ENCODE measurements at places on chromosomes 6 and 20.

DNA sequence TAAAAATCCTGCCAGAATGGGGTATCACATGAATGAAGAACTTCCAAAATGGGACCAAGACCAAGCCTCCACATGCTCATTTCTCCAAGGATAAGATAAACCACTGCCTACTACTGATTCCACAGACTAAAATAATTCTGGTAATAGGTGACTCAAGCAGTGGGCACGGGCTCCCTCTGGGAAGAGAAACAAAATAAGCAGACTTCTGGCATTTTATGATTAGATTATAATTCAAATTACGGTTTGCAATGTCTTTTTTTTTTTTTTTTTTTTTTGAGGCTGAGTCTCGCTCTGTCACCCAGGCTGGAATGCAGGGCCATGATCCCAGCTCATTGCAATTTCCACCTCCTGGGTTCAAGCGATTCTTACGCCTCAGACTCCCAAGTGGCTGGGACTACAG, 16.0 kb downstream of the UQCC1 start:
- DNase-seq: no peak

- DNase-seq: no peak
These were observed 51.9 kb upstream of the EXOC2 start for GRCh38 chr6:744666-745353.

GRCh38 chr6:154414021-154414813, 57.6 kb upstream of the IPCEF1 start:
- DNase-seq: no peak

DNA sequence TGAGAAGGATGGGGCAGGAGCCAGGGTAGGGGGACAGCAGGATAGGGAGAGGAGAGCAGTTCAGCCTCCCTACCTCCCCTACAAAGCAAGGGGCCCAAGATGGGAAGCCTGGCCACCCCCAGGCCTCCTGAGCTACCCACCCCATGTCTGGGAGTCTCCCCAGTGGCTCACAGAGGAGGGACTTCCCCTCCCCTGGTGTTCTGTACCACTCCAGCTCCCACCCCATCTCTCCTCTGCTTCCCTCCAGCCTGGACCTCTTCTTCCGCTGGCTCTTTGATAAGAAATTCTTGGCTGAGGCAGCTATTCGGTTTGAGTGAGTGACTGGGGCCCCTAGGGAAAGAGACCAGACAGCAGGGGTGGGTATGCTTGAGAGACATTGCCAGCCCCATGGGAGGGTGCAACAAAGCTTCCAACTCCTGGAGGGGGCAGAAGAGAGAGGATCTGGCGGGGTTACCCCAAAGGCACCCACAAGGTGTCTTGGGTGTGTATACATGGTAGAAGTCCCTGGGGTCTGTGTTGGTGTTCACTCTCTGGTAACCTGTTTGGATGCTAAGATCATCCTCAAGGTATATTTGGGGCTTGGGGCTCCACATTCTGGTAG, 8.2 kb upstream of the CAPN11 start:
- no peak for DNase-seq

GRCh38 chr6:150499882-150500312, 99.8 kb upstream of the PLEKHG1 start:
- DNase-seq: no peak

- no peak for DNase-seq
These were observed 291.0 kb upstream of the PLCB4 start for GRCh38 chr20:8777911-8778310.

GRCh38 chr20:19539191-19539590, 218.9 kb upstream of the RIN2 start:
- no peak for DNase-seq

- DNase-seq: peak; percentile 58
These were observed 47.8 kb downstream of the ELOVL5 start for GRCh38 chr6:53300656-53301551.

GRCh38 chr20:54368570-54368969, 106.8 kb upstream of the DOK5 start:
- no peak for DNase-seq

DNA sequence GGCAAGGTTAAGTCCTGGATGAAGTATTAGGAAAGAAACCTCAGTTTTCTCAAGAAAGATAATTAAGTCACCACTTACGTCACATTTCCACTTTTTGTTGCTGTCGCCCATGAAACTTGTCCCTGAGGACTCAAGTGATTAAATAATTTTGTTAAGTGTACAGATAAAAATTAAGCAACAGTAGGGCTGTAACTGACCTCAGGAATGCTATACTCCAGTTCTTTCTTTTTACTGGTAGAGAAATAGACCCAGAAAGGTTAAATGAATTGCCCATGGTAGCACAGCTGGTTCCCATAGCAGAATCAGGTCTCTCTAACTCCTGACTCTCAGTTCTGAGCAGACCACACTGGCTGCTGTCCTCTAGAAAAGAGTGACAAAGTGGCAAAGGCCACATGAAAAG, 54.5 kb downstream of the CLIC5 start:
- DNase-seq: no peak
